ENCODE measurements at places on chromosomes 12 and 14.

- DNase-seq: peak; percentile 95
These were observed 2.1 kb upstream of the ARID2 start for GRCh38 chr12:45727301-45727979.

DNA sequence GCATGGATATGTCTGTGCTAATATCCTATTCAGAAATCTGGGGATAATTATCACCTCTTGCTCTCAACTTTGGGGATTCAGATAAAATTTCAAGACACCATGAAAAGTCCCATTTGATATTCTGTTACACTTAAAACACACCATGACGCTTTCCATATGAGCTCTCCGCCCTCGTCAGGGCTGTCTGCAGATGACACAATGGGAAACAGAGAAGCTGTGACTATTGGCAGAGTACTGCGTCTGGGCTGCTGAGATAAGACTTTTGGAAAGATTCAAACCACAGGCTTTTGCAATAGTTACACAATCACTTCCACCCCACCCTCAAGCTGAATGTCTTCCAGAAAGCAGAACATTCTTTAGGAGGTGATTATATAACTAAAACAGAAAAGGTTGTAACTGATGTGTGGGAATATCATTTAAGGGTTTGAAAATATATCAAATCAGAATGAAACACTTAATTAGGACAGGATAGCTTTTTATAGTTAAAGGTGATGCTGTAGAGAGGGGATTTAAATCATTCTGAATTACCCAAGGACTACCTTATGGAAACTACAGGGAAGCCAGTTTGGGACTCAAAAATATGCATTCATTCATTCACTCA is 75.3 kb upstream of the TMPO start:
- DNase-seq: peak; percentile 75

- no peak for DNase-seq
These were observed 24.2 kb upstream of the RNASE3 start for GRCh38 chr14:20866963-20867362.

GRCh38 chr12:95204141-95204866 is 13.0 kb downstream of the FGD6 start:
- peak; percentile 99 for DNase-seq

DNA sequence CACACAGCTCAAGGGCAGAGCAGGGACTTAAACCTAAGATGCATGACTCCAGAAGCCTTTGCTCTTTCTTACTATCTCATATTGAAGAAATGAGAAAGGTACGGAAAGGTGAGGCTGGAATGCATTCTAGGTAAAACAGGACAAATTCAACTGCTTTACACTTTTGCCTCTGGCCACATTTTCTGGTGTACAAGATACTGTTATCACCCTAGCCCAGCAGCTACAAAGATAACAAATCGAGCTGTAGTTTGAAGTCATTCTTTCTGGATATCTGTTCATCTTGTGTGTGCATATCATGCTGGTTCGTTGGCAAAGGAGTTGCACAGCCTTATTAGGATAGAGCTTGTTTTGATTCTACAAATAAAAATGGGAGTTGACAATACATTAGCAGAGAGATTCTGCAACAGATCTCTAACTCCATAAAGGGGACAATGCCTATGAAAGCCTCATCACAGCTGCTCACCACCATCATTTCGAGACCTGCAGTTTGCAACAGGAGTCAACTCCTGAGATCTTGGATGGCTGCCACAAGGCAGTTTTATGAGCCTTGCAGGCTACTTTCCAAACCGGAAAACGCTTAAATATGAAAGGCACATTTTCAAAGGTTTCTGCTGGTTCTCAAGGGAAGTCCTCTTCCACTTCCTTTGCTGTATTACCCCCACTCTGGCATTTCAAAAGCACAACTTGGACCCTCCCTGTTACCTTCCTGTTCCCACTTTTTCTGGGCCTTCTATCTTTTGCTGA is 64.9 kb downstream of the STXBP6 start:
- peak; percentile 12 for DNase-seq

DNA sequence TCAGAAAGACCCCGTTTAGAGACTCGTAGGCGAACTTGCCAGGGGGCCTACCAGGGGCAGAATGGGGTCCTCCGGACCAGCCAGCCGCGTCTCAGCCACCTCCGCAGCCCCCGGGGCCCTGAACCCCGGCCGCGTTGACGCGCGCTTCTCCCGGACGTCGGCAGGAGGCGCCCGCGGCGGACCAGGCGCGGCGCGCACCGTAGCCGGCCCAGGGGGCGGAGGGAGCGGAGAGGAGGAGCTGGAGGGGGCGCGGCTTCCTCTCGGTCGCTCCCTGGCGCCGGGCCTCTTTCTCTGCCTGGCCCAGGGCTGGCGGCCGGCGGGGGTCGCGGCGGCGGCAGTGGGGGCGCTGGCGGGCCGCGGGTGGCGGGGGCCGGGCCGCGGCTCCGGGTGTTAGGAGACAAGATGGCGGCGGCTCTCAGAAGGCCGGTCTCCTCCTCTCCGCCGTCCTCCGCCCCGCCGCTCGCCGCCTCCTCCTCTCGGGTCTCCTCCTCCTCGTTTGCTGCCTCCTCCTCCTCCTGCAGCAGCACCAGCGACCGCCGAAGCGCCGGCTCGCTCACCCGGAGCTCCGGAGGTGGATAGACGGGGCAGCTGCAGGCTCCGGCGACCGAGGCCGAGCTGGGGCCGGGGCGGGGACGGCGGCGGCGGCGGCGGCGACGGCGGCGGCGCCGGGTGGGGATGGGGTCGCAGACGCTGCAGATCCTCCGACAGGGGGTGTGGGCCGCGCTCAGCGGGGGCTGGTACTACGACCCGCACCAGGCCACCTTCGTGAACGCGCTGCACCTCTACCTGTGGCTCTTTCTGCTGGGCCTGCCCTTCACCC is at the start of gene PCNX1:
Gene PCNX1 (plus strand): TSS at position 284 of the 820 bp plus-strand sequence. CDS start 392 bp downstream, at position 676.
- peak; percentile 80 for DNase-seq

DNA sequence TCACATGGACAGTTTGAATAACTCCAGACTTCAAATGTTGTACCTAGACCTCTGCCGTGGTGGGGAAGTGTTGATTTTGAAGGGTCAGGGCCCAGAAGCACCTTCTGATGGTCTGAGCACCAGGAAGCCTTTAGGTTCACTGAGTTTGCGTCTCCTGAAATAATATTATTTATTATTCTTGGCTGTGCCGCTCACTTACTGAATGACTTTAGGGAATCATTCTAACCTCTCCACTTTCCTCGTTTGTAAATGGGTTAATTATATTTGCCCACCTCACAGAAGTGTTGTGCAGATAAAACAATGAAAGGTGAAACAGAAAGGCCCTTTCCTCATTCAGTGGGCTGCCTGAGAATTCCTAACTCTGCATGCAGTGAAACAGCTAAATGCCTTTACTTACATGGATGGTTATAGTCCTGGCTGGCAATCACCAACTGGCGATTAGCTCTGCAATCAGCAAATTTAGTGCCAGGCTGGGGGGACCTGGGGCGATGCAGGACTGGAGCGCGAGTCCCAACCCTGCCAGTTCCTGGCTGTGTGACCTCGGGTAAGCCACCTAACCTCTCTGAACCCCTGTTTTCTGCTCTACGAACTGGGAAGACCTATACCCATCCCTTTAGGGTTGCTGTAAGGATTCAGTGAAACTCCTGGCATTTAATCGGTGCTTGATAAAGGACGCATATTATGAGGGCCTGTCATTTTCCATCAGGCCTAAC is 57.5 kb downstream of the MAP1LC3B2 start:
- DNase-seq: no peak

- peak; percentile 46 for DNase-seq
These were observed 800.5 kb downstream of the NRXN3 start for GRCh38 chr14:78970677-78971076.

- no peak for DNase-seq
These were observed 24.7 kb downstream of the OR4N2 start for GRCh38 chr14:19828314-19828713.

- no peak for DNase-seq
These were observed 3.5 kb upstream of the FOXN3 start for GRCh38 chr14:89420502-89420901.

- no peak for DNase-seq
These were observed 19.2 kb downstream of the CLIP1 start for GRCh38 chr12:122403115-122403770.

- no peak for DNase-seq
These were observed 122.4 kb downstream of the ANO6 start for GRCh38 chr12:45338272-45338671.

DNA sequence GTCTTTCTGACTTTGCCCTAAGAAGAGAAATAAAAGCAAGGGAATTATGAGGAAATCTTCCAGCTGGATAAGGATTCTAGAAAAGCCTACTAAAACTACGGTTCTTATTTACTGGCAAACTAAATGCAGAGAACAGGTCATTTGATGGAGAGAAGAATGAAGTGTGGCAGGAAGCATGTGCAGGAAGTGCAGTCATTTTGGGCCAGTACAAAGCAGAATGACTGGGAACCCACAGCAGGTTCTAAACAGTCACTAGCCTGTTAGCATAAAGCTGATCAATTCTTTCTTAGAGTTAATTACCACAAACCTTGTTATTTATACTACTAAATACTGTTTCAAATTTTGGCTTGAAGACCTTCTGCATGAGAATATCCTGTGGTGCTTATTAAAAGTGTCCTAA is 36.7 kb downstream of the CFAP54 start:
- DNase-seq: no peak

GRCh38 chr12:100186071-100186470 is 14.5 kb upstream of the ACTR6 start:
- no peak for DNase-seq

- no peak for DNase-seq
These were observed 16.1 kb upstream of the MFAP5 start for GRCh38 chr12:8678661-8679111.

GRCh38 chr12:90020014-90020413 is 311.4 kb upstream of the ATP2B1 start:
- DNase-seq: peak; percentile 18

DNA sequence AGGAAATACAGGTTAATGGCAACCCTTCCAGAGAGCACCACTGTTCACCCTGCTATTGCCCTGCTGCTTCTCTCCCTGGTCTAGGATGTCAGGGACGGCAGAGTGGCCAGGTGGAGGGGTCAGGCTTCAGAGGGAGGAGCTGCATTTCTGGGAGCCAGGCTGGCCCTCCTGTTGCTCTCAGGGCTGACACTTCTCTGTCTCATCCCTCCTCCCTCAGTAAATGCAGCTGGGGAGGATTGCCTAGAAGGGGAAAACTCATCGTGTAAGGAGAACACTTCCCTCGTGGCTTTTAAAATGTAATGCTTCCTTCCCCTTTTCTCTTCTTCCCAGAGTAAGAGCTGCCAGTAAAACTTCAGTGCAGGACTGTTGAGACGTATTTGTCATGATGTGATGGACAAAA is 20.8 kb downstream of the SUSD6 start:
- no peak for DNase-seq

GRCh38 chr12:45745861-45746277 is 16.4 kb downstream of the ARID2 start:
- peak; percentile 12 for DNase-seq

DNA sequence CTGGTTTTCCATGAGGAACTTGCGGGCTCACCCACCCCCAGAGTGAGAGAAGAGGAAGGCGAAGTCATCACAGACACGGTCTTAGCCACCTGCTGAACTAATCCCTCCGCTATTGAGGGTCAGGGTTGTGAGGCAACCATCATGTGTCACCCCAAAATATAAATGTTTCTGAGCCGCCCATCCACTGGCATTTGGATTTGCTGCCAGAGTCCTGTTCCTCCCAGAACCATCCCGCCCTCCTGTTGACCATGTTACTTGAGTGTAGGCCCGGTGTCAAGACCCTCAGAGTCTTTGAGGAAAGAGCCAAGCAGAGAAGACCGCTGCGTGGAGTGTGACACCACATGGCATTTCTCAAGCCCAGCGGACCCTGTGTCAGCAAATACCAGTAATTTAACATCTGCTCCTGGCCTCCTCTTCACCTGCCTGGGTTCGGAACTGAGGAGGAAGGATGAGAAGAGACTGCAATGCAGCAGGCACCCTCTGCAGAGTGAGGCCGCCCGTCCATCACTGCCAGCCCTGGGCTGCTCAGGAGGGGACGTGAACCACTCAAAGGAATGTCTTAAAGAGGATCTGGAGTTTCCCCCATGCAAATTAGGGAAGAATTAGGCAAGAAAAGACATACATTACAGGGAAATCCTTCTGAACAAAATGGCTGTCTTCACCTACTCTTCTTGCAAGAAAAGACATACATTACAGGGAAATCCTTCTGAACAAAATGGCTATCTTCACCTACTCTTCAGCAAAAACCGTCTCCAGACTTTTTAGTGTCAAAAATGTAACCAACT is 100.4 kb downstream of the FBXL14 start:
- DNase-seq: no peak

GRCh38 chr14:34874386-34875030 is 652 bp downstream of the BAZ1A start:
- peak; percentile 54 for DNase-seq

DNA sequence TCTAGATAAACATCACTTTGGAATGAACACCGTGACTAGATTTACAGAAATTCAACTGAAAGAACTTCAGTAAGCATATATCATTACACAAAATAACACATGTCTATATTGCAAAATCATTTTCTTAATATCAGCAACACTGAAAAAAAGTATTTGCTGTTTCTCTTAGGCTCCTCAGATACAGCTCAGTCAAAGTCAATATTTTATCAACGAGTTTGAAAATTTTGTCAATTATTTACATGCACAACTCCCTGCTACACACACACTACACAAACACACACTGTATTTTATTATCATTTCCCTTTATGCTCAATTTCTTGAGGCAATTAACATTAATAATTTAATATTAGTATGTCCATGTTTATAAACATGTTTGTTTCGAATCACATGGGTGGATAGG is 3.8 kb downstream of the PZP start:
- DNase-seq: no peak

All from M059J (cell line).